Esophagus squamous epithelium (tissue), 5 donors: ENCODE measurements at places on chromosomes 1 and 21.
A peak's percentile ranks its signal among the peaks of the same experiment; 100 is the strongest.

DNA sequence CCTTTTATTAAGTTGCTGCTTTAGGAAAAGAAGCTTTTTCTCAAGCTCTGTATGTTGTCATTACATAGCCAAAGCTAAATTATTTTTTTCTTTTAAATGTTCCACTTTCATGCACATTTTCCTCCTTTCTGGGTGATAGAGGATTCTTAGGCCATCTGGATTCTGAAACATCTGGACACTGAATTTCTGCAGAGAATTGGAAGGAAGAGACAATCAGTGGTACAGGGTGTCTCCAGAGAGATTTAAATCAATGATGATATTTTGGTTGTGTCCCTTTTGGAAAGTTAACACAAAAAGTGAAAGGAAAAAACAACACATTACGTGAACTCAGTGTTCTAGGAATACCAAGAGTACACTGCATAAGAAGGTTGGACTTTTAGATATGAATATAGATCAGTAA lies 211.4 kb upstream of the PKN2 start:
- no peak for DNase-seq

- no peak for DNase-seq
Observed at GRCh38 chr1:244346972-244347618, 104.6 kb downstream of the ADSS2 start.

- no peak for DNase-seq
Observed at GRCh38 chr1:24909388-24909898, 20.6 kb downstream of the RUNX3 start.

GRCh38 chr1:109274533-109275476 lies 8.1 kb downstream of the PSRC1 start:
- DNase-seq, result no peak

DNA sequence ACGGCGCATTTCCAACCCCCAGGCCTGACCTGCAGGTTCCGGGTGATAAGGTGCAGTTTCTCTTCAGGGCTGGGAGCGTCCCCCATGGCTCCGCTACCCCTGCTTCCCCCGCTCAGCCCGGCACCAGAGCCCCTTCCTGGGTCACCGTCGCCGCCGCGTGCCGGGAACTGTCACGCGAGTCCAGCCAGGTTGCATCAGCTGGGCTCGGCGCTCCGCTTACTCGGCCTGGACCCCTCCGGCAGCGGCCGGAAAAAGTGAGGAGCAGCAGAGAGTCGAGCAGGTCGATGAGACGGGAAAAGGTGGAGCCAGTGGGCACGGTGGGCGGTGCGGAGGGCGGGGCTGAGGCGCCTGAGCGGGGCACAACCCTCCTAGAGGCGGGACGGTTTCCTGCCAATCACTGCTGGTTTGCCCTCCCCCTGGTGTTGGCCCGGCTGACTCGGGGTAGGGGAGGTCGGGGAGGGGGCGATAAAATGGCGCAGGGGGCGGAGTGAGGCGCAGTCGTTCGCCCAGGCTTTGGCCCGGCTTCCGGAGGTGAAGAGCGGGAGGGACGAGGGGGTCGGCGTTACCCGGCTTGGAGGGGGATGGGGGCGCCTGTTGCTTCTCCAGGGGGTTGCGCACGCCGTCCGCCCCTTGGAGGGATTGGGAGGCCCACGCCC lies at the start of the genes S100PBP and YARS1:
TSS of gene S100PBP (plus strand) at position 495 of the 656 bp plus-strand sequence. CDS start 8,447 bp downstream, outside the sequence.
TSS of gene YARS1 (minus strand) at position 200 of the 656 bp plus-strand sequence. CDS start at position 86, 114 bp downstream.
- DNase-seq, result peak; percentile 91
